ENCODE measurements at places on chromosomes 5 and 9. TPM values are rescaled to one million over a fixed set of nuclear protein-coding genes. Genes with fewer than 3 reads are reported as not detected.

FRMD3 gene
- 16.8 TPM for total RNA-seq

PNPLA7 gene
- total RNA-seq = 9.7 TPM

LECT2 gene
- not detected for total RNA-seq

GZMA gene
- 2.1 TPM for total RNA-seq

GABRA6 gene
- not detected for total RNA-seq

PTPN3 gene
- 36.4 TPM for total RNA-seq

STPG3 gene
- not detected for total RNA-seq

CDX1 gene
- total RNA-seq = not detected

RASGRF2 gene
- 11.7 TPM for total RNA-seq

PDE4D gene
- 106 TPM for total RNA-seq

RANBP3L gene
- 8.1 TPM for total RNA-seq

CCL27 gene
- total RNA-seq = 0.68 TPM

ACOT12 gene
- total RNA-seq = not detected

SLC4A9 gene
- 0.13 TPM for total RNA-seq

FOXD4L6 gene
- total RNA-seq = not detected

TSLP gene
- total RNA-seq = 2.0 TPM

TAF11L14 gene
- total RNA-seq = not detected

PDLIM4 gene
- 33.9 TPM for total RNA-seq

ANGPTL2 gene
- total RNA-seq = 22.2 TPM

GBGT1 gene
- total RNA-seq = 17.2 TPM

COL23A1 gene
- 3.5 TPM for total RNA-seq

TAF11L5 gene
- not detected for total RNA-seq

SOHLH1 gene
- not detected for total RNA-seq

SNX18 gene
- 27.8 TPM for total RNA-seq

LCN12 gene
- 3.4 TPM for total RNA-seq

MYOZ3 gene
- total RNA-seq = 2.6 TPM

LCP2 gene
- 21.7 TPM for total RNA-seq

GARIN3 gene
- total RNA-seq = not detected

CCDC171 gene
- 4.5 TPM for total RNA-seq

EIF4E1B gene
- total RNA-seq = not detected

ORM1 gene
- 3.3 TPM for total RNA-seq

POC5 gene
- 15.1 TPM for total RNA-seq

TICAM2 gene
- 2.8 TPM for total RNA-seq

ANP32B gene
- 136 TPM for total RNA-seq

HAVCR2 gene
- total RNA-seq = 5.6 TPM

SELENOP gene
- total RNA-seq = 87.8 TPM

PHF24 gene
- 1.7 TPM for total RNA-seq

INSYN2B gene
- not detected for total RNA-seq

ADRB2 gene
- 5.7 TPM for total RNA-seq

BARHL1 gene
- total RNA-seq = not detected

BTF3 gene
- total RNA-seq = 809 TPM

NCS1 gene
- 54.6 TPM for total RNA-seq

All from ureter (tissue), 1 donor.